Activated CD4-positive, alpha-beta T cell treated with anti-CD3 and anti-CD28 coated beads for 36 hours (primary cell): ENCODE measurements at places on chromosomes 3 and 15. TPM values are rescaled to one million over a fixed set of nuclear protein-coding genes. Genes with fewer than 3 reads are reported as not detected.

DNA sequence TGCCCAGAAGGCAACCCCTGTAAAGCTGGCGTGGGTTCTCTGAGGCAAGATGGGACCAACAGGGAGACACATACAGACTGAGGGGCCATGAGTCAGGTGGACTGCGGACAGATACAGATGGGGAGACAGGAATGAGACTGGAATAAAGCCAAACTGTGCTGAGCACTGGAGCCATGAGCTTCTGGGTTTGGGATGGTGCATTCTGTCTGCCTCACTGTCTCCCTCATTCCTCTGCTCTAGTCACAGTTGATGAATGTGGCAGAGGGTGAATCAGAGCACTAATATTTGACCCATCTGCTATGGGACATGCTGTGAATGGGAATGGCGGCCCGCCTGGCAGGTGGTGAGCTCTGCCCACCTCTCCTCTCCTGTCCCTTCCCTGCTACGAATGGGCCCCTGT lies 262.9 kb downstream of the EPHB1 start:
- DNase-seq, result no peak
- H3K4me3 ChIP-seq, result no peak overlapping the region
- no peak overlapping the region for H3K27ac ChIP-seq
- H3K27me3 ChIP-seq, result no peaks in the 10 kb centered on the region
- H3K36me3 ChIP-seq, result no peaks in the 10 kb centered on the region

The EPHA6 gene
- total RNA-seq, result not detected

DNA sequence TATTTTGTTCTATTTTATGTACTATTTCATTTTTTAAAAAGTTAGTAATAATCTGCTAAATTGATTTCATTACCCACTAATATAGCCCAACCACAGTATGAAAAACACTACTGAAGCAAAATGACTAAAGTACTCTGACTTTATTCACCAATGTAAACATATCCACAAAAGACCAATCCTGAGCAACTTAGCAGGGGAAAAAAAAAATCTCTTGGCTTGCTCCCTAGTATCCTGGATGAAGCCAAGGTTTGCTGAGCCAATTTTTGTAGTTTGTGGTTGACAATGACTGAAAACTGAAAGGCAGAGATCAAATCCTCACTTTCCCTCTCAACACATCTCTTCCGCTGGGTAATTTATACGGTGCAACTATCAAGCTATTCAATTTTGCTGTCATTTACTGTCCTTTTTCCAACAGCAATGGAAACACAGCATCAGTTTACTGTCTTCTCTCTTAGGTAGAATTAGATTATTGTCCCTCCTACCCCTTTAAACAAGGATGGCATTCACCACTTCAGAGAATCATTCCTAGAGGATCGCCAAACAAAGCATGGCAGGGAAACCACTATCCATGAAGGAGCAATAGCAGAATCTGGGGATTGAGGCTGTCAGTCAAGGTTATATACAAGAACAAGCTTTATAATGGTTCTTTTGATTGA lies 149.7 kb downstream of the THRB start:
- H3K4me1 ChIP-seq, result no peaks in the 10 kb centered on the region
- no peak overlapping the region for H3K27ac ChIP-seq
- peaks cover 5% of the 10 kb centered on the region for H3K27me3 ChIP-seq
- no peak for DNase-seq
- H3K36me3 ChIP-seq, result no peaks in the 10 kb centered on the region

- peaks cover 14% of the 10 kb centered on the region for H3K36me3 ChIP-seq
- no peaks in the 10 kb centered on the region for H3K27me3 ChIP-seq
- peak overlapping the region; percentile 90 for H3K4me3 ChIP-seq
- H3K27ac ChIP-seq, result peak overlapping the region; percentile 94
Observed at GRCh38 chr15:58934521-58934920, 1.0 kb upstream of the SLTM start.

The SLC24A5 gene
- not detected for total RNA-seq

DNA sequence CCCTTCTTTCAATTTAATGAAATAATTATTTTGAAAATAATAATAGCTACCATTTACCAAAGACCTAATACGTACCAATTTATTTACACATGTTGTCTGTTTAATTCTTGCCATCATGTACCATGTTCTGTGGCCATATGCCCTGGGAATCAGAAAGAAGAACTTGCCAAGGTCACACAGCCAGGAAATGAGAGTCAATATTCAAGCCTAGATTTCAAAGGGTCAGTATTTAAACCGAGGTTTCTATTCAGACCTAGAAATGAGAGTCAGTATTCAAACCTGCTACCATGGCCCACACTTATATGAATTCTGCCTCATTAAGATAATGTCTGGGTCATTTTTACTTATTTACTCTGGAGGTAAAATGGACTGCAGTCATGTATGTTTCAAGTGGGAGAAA lies 103.6 kb upstream of the TBL1XR1 start:
- no peak for DNase-seq
- no peaks in the 10 kb centered on the region for H3K36me3 ChIP-seq
- no peaks in the 10 kb centered on the region for H3K27me3 ChIP-seq

DNA sequence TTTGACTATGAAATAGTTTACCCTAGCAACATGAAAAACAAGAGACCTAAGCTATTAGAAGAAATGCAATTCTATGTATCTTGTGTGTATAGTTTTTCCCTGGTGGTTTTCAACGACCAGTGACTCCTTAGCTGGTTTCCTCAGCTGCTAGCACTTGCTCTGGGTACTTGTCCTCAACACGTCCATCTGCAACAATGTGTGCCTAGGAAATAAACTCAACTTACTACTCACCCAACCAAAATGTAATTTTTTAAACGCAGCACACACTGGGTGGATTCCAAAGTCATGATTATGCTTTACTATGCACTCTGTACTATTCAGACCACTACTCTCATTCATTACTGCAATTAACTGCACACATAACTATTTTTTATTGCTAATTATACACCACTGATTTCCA lies 31.0 kb downstream of the CPA3 start:
- H3K27ac ChIP-seq, result no peak overlapping the region
- H3K4me1 ChIP-seq, result no peaks in the 10 kb centered on the region
- H3K4me3 ChIP-seq, result no peak overlapping the region
- peaks cover 9% of the 10 kb centered on the region for H3K27me3 ChIP-seq
